ENCODE measurements at places on chromosomes 12 and 14. TPM values are rescaled to one million over a fixed set of nuclear protein-coding genes. Genes with fewer than 3 reads are reported as not detected.

DNA sequence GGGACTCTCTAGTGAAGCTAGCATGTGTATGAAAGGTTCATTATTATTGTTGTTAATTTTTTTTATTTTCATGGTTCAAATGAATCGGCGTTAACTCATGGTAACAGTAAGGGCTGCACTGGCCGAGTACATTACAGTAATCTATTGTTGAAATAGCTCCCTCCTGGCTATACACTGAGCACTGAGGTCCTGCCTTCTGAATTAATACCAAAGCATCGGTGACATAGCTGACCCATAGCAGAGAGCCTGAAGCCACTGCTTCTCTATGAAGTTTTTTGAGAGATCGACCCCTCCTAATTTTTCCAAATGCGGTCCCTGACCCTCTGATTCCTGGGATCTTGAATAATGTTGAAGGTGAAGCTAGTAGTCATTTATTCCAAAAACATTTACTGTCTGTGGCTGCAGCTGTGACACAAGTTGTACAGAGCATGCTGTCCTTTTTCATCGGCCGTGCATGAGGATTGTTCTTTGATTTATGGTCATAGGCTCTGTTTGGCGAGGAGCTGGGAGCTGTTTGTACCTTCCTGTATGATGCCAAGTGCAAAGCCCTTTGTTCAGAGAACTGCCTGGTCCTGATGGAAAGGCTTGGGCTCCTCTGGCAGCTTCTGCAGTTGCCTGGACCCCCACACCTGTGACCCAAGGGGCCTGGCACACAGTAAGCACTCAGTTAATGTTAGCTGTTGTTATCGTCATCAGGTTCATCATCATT is 486.5 kb downstream of the EGLN3 start:
- DNase-seq, result no peak

Gene CFAP251
- 0.83 TPM for total RNA-seq

DNA sequence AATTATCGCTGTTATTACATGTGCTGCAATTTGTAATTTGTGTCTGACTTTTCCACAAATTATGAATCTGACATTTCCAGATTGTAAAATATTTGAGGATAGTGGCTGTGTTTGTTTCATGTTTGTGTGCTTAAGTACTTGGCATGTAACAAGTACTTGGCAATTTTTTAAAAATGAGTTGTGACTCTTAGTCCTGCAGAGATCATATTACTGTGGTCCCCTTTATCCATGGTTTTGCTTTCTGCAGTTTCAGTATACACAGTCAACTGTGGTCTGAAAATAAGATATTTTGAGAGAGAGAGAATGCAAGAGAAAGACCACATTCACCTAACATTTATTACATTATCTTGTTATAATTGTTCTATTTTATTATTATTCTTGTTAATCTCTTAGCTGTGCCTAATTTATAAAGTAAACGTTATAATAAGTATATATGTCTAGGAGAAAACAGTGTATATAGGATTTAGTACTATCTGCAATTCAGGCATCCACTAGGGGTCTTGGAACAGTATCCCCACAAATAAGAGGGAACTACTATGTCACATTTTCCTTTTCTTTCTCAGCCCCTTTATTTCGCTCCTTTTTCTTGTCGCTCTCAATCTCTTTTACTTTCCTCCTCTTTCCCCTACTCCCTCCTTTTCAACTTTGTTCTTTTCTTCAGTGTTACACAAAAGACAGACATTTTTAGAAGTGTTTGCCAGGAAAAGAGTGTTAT is 176.1 kb downstream of the FUT8 start:
- DNase-seq, result no peak

GRCh38 chr12:122870163-122870842 is 25.6 kb downstream of the VPS37B start:
- DNase-seq, result no peak

DNA sequence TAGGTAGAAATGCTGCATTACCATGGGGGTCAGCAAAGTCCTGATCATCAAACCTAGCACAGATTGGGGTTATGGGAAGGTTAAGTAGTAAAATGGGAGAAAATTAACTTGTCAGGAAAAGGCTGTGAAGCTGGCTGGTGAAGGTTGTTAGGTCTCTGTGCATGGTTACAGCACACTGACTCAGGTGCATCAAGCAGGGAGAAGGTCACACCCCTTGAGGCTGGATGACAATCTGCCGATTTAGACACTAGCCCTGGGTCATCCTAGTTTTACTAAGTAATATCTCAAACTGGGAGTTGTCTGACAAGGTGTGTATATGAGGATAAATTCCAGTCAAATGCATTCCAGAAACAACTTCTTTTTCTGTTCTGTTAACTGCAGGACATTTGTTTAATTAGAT is 271.1 kb upstream of the LRIG3 start:
- DNase-seq, result no peak

- DNase-seq, result no peak
These were observed 104.6 kb downstream of the GALC start for GRCh38 chr14:87888136-87888999.

Gene GPR68
- 9.1 TPM for total RNA-seq

DNA sequence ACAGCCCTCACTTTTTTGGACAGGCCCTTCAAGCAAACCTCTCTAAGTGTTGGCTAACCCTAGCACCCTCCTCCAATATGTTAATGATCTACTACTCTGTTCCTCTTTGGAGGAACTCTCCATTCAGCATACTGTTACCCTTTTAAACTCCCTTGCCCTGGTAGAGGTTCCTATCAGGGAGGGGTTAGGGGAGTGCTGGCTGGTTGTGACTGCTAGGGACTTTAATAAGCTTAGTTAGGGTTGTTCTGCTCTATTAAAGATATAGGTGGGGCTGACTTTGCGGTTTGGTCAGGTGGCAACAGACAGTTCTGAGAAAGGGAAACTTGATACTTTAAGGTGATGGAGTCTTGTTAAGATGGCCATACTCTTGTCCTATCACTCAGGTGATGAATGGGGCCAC is 301.5 kb upstream of the FBXO33 start:
- DNase-seq, result no peak

GRCh38 chr14:94411638-94412037 is 23.2 kb upstream of the SERPINA1 start:
- DNase-seq, result no peak

- no peak for DNase-seq
These were observed 34.6 kb downstream of the CLIP1 start for GRCh38 chr12:122387887-122388286.

- DNase-seq, result no peak
These were observed 10.4 kb downstream of the ITPK1 start for GRCh38 chr14:93105362-93105761.

DNA sequence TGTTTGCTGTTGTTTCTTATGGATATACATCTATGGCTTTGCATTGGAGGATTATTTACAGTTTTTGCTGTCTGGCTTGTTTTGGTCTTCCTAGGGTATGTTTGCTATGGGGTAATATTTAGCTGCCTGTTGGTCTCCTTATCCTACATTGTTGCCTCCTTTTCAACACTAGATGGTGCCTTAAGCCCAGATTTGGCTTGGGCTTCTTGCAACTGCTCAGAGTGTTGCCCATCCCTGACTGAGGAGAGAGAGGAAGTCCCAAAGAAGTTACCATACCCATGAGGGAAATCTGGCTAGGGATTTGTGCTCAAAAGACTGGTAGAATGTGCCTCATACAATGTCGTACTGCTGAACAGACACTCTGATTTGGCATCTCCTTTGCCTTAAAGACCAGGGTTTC is 94.6 kb upstream of the MUCL1 start:
- no peak for DNase-seq

- DNase-seq, result no peak
These were observed 25.0 kb upstream of the RNASE3 start for GRCh38 chr14:20866194-20866593.

- no peak for DNase-seq
These were observed 20.7 kb downstream of the ATXN2 start for GRCh38 chr12:111578276-111578970.

DNA sequence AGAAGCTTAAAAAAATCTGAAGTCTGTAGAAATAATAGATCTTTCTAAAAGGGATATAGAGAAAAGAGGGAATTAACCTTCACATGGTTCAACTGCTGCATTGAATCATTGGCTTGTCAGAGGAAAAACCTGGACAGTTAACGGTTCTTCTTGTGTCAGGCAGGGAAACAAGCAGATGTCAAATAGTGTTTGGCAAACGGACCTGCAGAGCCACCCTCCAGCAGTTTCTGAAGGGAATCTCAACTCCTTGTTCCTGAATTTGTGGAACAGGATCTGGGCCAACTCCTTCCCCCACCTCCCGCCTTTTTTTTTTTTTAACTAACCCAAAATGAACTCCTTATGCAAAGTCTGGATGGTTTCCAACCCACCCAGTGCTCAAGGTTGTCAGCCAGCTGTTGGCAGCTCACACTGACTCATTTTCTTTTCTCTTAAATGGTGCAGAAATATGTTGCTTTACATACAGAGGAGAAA is 187.3 kb downstream of the CAND1 start:
- DNase-seq, result no peak

DNA sequence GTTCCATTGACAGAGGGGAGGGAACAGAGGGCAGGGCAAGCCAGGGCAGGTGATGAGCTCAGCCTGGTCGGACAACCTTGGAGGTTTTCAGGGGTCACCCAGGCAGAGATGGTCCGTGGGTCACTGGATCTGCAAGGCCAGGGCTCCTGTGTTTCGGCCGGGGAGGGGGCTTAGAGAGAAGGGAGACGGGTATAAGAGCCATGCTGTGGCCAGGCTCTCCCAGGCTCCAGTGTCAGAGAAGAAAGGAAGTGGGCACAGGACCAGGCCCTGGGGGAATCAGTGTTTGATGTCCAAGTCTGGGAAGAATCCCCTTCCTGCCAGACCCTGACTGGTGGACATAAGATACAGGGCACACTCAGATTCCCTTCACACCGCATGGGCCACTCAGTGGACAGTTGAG is 36.9 kb downstream of the DIO3 start:
- peak; percentile 26 for DNase-seq

GRCh38 chr12:64273527-64274403 is 51.7 kb upstream of the KICS2 start:
- DNase-seq, result no peak

DNA sequence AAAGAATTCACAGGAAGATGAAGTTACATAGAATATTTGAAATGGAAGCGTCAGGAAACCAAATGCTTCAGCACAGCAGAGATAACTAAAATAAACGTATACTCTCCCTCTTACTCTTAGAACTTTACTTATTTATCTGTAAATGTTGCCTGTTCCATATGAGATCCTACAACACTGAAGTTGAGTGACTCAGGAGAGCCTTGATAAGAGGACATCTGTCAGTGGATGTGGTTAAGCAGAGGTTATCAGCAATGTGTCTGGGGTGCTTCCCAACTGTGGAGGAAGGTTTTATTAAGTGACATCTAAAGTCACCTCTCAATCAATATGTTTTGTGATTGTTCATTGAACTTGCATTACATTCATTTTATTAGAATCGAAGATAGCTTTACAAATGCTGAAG is 81.9 kb downstream of the NEDD1 start:
- no peak for DNase-seq

DNA sequence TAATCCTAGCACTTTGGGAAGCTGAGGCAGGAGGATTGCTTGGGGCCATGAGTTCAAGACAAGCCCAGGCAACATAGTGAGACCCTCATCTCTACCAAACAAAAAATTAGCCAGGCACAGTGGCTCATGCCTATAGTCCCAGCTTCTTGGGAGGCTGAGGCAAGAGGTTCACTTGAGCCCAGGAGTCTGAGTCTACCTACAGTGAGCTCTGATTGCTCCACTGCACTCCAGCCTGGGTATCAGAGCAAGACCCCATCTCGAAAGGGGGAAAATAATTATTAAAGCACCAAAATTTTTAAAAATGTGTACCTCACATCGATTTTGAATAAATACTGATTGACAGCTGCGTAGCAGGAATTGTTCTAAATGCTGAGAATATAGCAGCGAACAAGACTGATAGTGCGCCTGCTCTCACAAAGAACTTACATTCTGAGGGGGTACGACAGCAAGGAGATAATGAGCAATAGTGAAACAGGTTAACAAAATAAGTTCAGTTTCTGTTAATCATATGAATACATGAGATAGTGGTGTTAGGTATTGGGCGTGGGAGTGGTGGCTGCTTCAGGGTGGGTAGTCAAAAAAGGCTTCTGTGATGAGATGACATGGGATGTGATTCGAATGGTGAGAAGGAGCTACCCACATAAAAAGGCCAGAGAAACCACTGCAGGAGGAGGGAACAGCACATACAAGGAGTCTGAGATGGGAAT is 19.6 kb downstream of the HCFC2 start:
- DNase-seq, result no peak

DNA sequence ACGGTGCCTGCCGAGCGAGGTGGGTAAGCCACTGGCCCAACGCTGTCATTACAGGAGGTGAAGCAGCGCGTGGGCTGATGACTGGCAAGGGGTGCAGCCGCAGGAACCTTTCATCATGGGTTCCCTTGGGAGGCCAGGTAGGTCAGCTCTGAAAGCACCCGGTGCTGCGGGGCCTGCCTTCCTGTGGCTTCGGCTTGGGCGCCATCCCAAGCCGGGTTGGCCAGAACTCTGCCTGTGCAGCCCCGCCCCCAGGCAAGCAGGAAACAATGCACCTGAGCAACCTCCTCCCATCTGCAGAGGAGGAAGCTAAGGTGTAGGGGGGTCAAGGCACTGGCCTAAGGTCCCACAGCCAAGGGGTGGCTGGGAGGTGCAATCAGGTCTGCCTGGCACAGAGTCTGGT is 20.0 kb upstream of the HHIPL1 start:
- no peak for DNase-seq

Gene ARHGEF40
- 19.4 TPM for total RNA-seq

DNA sequence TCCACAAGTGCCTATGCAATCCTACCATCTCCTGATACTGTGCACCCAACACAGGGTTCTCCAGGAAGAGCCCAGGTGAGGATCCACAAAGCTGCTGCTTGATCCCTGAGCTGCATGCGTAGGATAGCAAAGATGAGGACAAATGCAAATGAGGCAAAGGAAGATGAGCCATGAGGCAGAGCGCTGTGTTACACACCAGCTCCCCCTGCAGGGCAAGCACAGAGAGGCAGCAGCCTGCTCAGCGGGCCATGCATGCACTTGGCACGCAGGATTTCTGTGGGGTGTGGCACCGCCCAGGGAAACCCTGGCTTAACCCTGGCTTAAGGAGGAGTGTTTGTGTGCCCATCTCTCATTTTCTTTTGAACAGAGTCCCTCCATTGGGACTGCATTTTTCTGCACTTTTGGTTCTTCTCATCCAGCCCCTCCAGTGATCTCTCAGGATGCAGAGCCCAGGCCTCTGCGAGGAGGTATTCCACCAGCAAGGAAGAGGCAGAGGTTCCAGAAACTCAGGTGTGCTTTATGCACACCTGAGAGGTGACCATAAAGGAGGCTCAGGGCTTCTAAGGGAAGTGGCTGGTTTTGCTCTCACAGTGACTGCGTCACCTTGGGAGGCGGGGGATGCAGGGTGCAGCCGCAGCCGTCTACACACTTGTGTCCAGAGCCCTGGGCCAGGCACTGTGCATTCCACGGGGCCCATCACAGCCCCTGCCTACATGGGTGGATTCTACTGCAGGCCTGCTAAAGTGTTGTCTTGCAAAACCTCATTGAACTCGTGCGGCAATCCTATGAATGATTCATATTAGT is 973.3 kb upstream of the TMEM132C start:
- no peak for DNase-seq

Gene P3H3
- 16.4 TPM for total RNA-seq
